ENCODE measurements at places on chromosomes 12 and 14. TPM values are rescaled to one million over a fixed set of nuclear protein-coding genes. Genes with fewer than 3 reads are reported as not detected.

The DLGAP5 gene
- 38.1 TPM for total RNA-seq

The FIGNL2 gene
- 0.38 TPM for total RNA-seq

The MYO1H gene
- not detected for total RNA-seq

The KRT83 gene
- 4.1 TPM for total RNA-seq

The PTHLH gene
- 41.8 TPM for total RNA-seq
